Testis (tissue), 5 donors: ENCODE measurements at places on chromosomes 5 and 9.

DNA sequence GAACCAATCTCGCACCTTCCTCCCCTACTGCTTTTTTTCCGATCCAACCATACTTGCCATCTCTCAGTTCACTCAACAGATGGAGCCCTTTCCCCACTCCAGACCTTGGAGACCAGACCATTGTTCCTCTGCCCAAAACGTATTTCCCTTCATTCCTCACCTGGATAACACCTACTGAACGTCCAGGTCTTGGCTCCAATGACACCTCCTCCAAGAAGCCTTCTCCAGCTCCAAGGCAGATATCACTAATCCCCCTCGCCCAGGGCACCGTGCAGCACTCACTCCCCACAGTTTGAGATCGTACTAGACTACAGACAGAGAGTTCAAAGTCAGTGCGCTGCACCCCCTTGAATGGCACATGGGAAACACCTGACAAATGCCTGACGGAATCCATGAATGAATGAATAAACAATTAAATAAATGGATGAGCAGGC, 47.1 kb upstream of the AKNA start:
- DNase-seq = peak; percentile 41

GRCh38 chr5:34914671-34915138, 599 bp downstream of the RAD1 start:
- peak; percentile 35 for DNase-seq

DNA sequence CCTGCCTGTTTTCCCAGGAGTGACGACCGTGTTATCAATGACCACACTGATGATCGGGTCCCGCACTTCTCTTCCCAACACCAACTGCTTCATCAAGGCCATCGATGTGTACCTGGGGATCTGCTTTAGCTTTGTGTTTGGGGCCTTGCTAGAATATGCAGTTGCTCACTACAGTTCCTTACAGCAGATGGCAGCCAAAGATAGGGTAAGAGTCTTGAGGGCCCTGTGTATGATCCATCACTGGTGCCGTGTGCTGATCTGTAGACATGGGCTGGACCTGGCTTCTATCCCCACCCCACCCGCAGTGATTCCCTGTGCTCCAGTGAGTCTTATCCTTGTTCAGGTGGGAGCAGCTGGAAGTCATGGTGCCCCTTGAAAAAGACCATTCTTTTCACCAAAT, 26.0 kb downstream of the GABRP start:
- DNase-seq = no peak

DNA sequence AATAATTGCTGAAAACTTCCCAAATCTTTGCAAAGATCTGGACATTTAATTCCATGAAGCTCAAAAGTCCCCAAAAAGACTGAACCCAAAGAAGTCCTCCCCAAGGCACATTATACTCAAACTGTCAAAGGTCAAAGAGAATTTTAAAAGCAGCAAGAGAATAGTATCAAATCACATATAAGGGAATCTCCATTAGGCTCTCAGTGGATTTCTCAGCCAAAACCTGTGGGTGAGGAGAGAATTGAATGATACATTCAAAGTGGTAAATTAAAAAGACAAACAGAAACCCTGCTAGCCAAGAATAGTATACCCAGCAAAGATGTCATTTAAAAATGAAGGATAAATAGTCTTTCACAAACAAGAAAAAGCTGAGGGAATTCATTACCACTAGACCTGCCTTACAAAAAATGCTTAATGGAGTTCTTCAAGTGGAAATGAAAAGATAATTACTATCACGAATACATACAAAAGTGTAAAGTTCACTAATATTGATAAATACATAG, 134.1 kb downstream of the NDUFS4 start:
- DNase-seq = no peak

GRCh38 chr5:180970336-180970735, 18.3 kb upstream of the BTNL3 start:
- no peak for DNase-seq

GRCh38 chr5:74938250-74938933, 72.2 kb upstream of the FAM169A start:
- DNase-seq = no peak

DNA sequence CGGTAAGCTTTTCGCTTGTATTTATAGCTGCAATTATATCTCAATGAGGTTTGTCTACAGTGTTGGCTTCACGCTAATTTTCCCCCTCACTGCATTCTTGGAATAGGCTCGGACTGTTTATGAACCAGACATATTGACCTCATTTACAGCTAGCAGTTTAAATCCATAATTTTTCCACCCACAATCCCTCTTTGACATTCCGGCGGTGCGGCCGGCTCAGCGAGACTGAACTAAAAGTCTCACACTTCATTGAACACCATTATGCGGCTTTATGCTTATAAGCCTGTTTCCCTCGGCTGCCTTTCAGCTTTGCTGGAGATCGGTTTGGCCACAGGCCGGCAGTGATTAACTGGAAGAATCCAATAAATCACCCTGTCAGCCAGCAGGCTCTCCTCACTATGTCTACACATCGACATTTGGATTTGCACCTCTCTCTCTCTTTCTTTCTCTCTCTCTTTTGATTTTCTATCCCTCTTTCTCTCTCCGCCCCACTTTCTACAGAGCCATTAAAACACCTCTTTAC, 315.0 kb upstream of the TLE4 start:
- DNase-seq = no peak

- DNase-seq = no peak
These were observed 18.6 kb downstream of the SLC36A2 start for GRCh38 chr5:151328734-151329133.

DNA sequence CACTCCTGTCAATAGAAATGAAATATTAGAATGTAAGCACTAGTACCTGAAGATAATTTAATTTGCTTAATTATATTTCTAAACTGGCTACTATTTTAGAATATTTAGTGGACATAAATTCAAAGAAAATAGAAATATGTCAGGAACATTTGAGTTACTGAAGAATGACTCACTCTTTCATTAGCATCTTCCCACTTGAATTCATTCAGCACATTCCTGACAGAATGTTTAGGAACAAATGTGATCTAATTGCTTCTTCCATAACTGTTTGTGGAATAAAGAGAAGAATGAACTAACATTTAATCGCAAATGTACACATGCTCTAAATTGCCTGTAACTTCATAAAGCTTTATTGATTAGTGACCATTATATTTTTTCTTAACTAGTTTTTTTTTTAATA, 306.2 kb upstream of the ADAMTSL1 start:
- DNase-seq = no peak
